ENCODE measurements at places on chromosomes 5 and 9.

GRCh38 chr5:170132269-170132975, 26.7 kb downstream of the FOXI1 start:
- DNase-seq, result no peak

GRCh38 chr5:134611515-134611914, 21.1 kb downstream of the SAR1B start:
- no peak for DNase-seq

GRCh38 chr9:3497401-3497800, 28.4 kb downstream of the RFX3 start:
- no peak for DNase-seq

- DNase-seq, result no peak
These were observed 47.8 kb upstream of the TMED7 start for GRCh38 chr5:115673596-115673995.

DNA sequence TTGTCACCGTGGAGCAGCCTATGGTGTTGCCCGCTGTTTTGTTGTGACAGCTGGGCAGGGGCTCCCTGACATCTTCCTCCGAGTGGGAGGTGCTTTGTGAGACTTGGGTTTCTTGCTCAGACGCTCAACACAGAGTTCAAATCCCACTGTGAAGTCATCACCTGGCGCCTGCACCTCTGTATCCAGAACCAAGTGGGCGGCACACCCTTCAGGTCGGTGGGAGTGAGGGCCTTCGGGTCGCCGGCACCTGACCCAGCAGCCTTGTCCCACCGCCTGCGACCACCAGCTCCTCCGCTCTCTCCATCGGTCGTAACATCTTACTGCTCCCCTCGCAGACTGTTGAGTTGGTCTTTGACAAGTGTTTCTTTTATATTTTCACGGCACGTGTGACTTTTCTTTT, 37.6 kb upstream of the EXOC3 start:
- DNase-seq, result no peak

DNA sequence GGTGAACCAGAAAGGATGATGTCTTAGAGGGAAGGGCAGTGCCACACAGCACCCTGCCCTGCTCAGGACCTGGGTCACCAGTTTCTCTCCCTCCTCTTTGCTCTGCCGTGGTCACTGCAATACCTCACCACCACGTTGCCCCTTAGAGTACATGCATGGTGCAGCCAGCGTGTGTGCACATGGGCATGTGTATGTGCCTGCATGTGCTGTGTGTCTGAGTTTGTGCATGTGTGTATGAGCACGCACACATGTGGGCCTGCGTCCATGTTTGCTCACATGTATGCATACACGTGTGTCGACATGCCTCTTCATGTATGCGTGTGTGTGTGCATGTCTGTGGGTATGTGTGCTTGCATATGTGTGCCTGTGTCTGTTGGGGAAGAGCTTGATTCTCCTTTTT, 41.5 kb upstream of the SEMA4D start:
- DNase-seq, result no peak
